ENCODE measurements at places on chromosomes 1 and 21.

DNA sequence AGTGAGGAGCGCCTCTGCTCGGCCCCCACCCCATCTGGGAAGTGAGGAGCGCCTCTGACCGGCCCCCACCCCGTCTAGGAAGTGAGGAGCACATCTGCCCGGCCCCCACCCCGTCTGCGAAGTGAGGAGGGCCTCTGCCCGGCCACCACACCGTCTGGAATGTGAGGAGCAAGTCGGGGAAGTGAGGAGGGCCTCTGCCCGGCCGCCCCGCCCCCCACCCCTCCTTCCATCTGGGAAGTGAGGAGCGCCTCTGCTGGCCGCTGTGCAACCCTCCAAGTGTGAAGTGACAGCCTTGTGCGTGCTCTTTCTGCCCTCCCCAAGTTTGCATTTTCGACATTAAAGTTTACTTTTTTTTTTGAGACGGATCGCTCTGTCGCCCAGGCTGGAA is 5.1 kb upstream of the ZZZ3 start:
- H3K27ac ChIP-seq, result no peak overlapping the region
- H3K4me3 ChIP-seq, result no peak overlapping the region
- peaks cover 10% of the 10 kb centered on the region for H3K4me1 ChIP-seq
- no peaks in the 10 kb centered on the region for H3K27me3 ChIP-seq
- no peaks in the 10 kb centered on the region for H3K36me3 ChIP-seq

DNA sequence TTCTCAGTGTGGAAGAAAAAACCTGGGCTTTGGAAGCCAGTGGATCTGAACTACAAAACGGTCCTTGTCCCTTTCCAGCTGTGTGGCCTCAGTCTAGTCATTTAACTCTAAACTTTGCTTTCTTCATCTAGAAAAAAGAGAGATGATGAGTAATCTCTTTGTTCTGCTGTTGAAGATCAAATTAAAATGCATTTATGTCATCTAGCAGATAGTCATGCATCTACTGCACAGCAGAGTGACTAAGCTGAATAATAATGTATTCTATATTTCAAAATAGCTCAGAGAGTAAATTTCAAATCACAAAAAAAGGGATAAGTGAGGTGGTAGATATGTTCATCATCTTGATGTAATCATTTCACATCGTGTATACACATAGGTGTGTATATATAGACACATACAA is 473.2 kb downstream of the DSCAM start:
- no peak overlapping the region for H3K27ac ChIP-seq
- H3K4me3 ChIP-seq, result no peak overlapping the region
- no peaks in the 10 kb centered on the region for H3K27me3 ChIP-seq
- H3K4me1 ChIP-seq, result no peaks in the 10 kb centered on the region
- DNase-seq, result no peak

- no peak overlapping the region for H3K4me3 ChIP-seq
- no peak for DNase-seq
- H3K36me3 ChIP-seq, result no peaks in the 10 kb centered on the region
- H3K27me3 ChIP-seq, result no peaks in the 10 kb centered on the region
Measured at GRCh38 chr1:46458846-46459245, 30.8 kb upstream of the DMBX1 start.

GRCh38 chr1:16621300-16621658 is 7.9 kb upstream of the NBPF1 start:
- no peaks in the 10 kb centered on the region for H3K27me3 ChIP-seq
- H3K4me3 ChIP-seq, result no peak overlapping the region
- H3K4me1 ChIP-seq, result peaks cover 29% of the 10 kb centered on the region
- H3K36me3 ChIP-seq, result peaks cover 14% of the 10 kb centered on the region
- no peak for DNase-seq
- H3K27ac ChIP-seq, result no peak overlapping the region

- H3K27me3 ChIP-seq, result no peaks in the 10 kb centered on the region
- no peak overlapping the region for H3K4me3 ChIP-seq
- DNase-seq, result no peak
- no peak overlapping the region for H3K27ac ChIP-seq
Measured at GRCh38 chr1:12580054-12580887, 37.7 kb downstream of the DHRS3 start.

DNA sequence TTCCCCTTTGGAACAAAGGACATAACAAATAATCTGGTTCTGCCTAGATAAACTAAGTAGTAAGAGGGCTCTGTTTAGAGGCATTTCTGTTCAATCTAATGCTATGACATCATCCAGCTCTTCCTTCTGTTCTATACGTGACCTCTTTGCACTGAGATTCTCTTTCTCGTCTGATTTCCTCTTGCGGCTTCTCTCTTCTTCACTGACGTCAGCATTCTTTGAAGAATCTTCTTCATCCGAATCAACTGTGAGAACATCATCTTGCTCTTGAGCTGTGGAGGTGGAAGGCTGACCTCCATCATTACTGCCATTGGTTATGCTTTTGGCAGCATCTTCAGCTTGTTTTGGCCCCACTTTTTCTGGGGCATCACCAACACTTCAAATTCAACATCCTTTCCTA is 130.4 kb downstream of the HS2ST1 start:
- no peaks in the 10 kb centered on the region for H3K36me3 ChIP-seq
- no peak overlapping the region for H3K4me3 ChIP-seq
- no peaks in the 10 kb centered on the region for H3K27me3 ChIP-seq
- DNase-seq, result no peak
- H3K27ac ChIP-seq, result no peak overlapping the region

- DNase-seq, result no peak
- H3K27ac ChIP-seq, result no peak overlapping the region
- peaks cover 9% of the 10 kb centered on the region for H3K4me1 ChIP-seq
- no peak overlapping the region for H3K4me3 ChIP-seq
- H3K36me3 ChIP-seq, result no peaks in the 10 kb centered on the region
Measured at GRCh38 chr1:95067062-95067461, 5.7 kb downstream of the ALG14 start.

GRCh38 chr1:10657088-10657847 is 139.2 kb downstream of the CASZ1 start:
- no peak overlapping the region for H3K4me3 ChIP-seq
- no peaks in the 10 kb centered on the region for H3K4me1 ChIP-seq
- H3K27ac ChIP-seq, result no peak overlapping the region
- no peaks in the 10 kb centered on the region for H3K27me3 ChIP-seq

DNA sequence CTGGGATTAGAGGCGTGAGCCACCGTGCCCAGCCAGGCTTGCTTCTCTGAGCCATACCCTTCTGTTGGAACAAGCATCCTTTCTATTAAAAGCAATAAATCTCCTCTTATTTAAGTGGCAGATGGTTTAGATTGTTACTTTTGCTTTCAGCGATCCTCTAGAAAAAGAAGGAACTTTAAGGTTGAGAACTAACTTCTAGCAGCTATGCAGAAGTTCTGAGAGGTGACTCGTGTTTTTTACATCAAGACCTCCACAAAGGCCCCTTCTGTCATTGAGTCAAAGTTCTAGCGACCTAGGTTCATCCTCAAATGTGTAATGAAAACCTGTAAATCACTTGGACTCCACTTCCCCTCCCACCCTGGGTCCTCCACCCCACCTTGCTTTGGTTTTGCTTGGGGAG is 30.8 kb downstream of the PLEKHO1 start:
- H3K4me1 ChIP-seq, result no peaks in the 10 kb centered on the region
- no peak overlapping the region for H3K4me3 ChIP-seq
- H3K27ac ChIP-seq, result no peak overlapping the region
- H3K27me3 ChIP-seq, result no peaks in the 10 kb centered on the region

DNA sequence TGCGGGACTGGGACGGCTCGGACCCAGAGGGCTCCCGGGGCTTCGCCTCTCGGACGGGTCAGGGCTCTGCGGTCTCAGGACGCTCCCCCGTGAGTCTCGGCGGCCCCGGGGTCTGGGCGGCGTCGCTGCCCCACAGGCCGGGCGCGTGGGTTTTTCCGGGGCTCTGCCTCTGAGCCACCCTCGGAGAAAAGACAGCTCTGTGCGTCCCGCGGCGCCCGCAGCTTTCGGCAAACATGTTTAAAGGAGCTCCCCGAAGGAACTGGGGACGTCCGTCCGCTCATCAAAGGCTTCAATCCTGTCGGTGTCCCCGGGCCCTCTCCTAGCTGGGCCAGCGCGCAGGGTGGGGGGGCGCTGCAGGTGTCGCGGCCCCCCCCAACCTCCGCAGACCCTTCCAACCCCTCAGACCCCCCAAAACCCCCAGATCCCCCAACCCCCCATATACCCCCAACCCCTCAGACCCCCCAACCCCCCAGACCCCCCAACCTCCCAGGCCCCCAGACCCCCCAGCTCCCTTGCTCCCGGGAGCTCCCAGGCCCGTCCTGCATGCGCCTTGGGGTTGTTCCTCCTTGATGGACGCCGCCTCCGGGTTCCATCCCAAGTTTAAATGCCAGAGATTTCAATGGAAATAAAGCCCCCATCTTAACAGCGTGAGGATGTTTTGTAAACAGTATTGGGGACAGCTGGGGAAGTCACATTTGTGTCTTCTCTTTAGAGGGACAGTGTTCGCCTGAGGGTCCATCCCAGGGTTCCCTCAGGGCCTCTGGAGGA is 996 bp upstream of the C1orf159 start:
- H3K27ac ChIP-seq, result no peak overlapping the region
- peak; percentile 20 for DNase-seq
- H3K4me1 ChIP-seq, result peaks cover 10% of the 10 kb centered on the region
- no peaks in the 10 kb centered on the region for H3K27me3 ChIP-seq

DNA sequence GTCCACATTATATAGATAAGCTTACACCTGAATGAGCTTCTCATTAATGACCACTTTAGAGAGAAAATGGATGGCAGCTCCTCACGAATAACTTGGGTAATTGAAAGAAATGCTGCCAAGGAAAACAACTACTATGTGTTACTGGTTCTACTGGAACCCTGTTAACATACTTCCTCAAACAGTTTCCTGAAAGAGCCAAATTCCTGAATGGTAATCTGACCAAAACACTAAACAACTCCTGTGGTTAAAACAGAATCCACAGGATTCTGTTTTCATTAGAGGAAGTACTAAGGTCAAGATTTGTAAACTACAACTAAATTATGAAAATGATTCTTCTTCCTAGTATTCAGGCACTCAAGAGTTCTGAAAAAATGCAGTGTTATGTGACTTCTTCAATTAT is 107.2 kb downstream of the DNM3 start:
- H3K4me1 ChIP-seq, result no peaks in the 10 kb centered on the region
- peak; percentile 48 for DNase-seq
- no peak overlapping the region for H3K27ac ChIP-seq
- H3K27me3 ChIP-seq, result peaks cover 71% of the 10 kb centered on the region
